ENCODE measurements at places on chromosomes 11 and 22.
A peak's percentile ranks its signal among the peaks of the same experiment; 100 is the strongest.

GRCh38 chr11:112166562-112166961 is 610 bp upstream of the TEX12 start:
- DNase-seq, result no peak

DNA sequence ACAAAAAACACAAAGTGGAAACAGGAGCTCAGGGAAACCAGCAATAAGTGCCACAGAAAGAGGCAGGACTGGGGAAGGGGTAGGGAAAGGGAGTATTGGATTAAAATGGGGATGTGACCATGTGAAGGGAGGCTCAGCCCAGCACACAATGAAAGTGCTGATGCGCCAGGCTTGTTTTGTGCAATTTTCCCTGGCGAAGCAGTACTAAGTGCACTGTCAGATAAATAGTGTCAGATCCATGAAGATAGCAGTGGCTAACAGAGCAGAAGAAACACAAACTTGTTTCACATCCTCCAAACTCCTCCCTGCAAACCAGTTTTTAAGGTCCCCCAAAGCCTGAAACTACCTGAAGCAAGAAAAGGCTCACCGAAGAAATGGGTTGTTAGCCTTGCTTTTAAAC is 50.7 kb upstream of the RAPSN start:
- DNase-seq, result no peak

GRCh38 chr11:64925536-64926436 is 1.3 kb downstream of the PPP2R5B start:
- DNase-seq, result no peak

DNA sequence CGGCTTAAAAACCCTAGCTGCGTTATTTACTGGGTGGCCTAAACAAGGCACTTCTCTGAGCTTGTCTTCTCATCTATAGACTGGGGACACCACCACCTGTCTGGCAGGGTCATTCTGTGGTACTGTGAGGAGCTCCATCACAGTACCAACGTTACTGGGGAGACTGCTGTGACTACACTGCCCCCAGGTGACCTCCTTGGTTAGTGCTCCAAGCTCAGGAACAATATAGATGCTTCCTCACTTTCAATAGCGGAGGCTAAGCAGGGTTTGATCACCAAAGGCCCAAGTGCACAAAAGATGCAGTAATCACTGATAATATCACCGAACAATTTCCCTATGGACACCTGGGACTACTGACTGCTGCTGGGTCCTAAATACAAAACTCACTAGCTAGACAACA is 18.8 kb downstream of the PRPF19 start:
- DNase-seq, result no peak

- peak; percentile 99 for DNase-seq
Measured at GRCh38 chr11:64204464-64204989, 2.0 kb upstream of the FERMT3 start.

DNA sequence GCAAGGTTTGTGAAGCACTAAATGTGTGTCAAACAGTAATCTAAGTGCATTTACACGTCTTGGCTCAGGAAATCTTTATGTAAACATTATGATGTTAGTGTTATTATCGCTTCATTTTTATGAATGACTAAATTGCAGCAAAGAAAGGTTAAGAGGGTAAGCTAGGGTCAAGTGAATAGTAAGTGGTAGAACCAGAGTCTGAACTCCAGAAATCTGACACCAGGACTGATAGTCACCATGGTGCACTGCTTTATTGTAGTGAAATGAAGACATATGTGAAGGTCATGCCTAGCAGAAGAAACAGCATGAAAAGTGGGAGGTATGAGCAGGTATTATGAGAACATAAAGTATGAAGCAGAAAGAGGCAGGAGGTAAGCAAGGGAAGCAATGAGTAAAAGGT is 368.7 kb upstream of the TENM4 start:
- no peak for DNase-seq

GRCh38 chr22:33639588-33640254 is 280.6 kb downstream of the LARGE1 start:
- no peak for DNase-seq

DNA sequence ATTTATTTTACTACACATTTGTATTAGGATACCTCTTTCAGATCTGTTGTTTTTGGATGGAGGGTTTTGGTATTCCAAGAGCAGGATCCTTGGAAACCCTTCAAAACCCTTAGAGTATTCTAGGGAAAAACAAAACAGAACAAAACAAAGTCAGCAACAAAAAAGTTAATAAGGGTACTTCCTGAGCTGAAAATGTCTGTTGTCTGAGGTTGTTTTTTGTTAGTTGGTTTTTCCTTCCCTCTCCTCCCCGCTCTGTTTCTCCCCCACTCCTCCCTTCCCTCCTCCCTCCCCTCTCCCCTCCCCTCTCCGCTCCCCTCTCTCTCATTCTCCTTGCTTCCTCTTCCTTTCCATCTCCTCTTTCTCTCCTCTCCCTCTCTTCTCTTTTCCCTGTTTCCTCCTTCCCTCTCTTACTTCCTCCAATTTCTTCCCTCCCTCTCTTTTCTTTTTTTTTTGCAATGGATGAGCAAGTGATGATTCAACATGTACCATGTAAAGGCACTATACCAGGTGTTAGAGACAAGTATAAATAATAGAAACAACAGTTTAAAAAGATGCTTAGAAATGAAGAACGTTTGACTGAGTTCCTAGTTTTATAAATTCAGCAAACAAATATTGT is 160.6 kb downstream of the TMEM135 start:
- DNase-seq, result no peak

DNA sequence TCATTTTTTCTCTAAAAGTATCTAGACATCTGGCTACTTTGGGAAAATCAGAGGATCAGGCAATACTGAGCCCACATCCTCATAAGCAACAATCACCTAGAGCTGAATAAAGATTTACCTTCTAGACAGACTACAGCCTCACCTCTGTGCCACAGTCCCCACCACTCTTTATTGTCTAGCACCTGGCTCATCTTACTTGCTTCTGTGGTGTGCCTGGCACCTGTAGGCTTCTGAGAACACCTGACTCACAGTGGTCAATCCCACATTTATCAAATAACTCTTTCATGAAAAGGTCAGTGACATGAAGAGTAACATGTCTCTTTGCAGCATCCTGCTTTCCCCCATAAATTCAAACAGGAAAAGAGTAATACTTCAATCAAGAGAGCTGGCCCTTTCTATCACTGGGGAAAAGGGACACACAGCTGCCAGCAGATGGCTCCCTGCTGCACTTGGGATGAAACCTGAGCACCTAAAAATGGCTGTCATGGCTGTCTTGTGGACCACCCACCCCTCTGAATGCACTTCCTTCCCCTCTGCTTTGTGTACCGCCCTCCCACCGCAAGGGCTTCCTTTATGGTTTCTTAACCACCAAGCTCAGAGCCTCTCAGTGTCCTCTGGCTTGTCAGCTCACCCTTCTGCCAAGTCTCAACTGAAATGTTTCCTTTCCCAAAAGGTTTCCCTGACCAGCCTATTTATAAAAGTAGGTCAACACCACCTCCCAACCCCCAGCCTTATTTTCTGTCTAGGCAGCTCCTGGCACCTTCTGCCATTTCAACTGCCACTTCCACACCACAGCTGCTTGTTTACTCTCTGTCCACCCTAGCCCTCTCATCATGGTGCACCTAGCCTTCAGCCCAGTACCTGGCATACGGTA is 9.3 kb downstream of the TFIP11 start:
- no peak for DNase-seq

DNA sequence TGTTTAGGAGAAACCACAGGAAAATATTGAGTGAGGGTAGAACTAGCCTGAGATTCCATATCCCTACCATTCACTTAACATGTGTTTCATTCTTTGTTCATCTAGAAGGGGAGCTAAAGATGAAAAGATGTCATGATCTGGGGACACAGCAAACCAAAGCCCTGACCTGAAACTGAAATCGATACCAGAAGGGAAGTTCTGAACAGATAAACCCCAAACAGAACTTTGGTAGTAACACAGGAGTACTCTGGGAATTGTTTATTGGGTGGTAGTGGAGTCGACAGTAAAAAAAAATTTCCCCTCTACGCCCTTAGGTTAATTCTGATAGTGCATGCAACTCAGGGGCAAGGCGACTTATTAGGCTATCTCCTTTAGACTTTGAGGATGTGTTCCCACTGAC is 27.2 kb downstream of the OR2AT4 start:
- no peak for DNase-seq

DNA sequence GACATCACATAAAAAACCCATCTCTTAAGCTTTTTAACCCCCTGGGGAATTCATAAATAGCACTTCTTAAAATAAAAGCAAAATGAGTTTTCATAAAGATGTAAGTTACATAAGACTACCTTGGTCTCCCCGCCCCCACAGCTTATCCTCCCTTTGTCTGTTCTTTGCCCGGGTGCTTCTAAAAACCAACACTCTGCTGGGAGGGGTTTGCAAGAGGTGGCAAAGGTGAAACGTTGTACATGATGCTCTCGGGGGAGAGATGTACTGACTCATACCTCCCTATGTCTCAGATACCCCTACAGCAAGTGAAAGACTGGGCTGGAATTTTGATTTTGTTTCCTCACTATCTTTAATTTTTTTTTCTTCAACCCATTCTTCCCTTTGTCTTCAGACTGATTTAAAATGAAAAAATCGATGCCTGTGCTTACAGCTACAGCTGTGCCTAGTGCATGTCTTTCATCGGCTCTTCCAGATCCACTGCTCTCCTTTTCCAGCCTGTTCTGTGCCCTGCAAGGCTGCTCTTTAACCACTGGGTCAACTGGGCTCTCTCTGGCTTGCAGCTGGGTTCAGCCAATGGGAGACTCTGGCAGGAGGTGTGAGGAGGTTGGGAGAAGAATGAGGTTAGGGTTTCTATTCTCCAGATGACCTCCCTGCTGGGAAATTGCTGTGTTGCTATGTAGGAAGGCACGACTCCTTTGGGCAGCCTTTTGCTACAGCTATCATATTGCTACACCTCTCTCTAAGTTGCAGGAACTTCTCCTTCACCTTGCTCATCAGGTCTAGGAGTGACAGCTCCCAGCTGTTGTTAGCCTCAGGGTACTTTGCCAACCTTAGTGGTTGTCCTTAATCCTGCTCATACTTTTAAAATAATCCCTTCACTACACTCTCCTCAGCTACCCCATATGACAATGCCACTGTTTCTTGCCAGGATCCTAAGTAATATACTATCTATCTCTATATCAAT is 266.5 kb downstream of the TENM4 start:
- no peak for DNase-seq

GRCh38 chr11:126358763-126359160 is 3.3 kb downstream of the ST3GAL4 start:
- DNase-seq, result no peak

DNA sequence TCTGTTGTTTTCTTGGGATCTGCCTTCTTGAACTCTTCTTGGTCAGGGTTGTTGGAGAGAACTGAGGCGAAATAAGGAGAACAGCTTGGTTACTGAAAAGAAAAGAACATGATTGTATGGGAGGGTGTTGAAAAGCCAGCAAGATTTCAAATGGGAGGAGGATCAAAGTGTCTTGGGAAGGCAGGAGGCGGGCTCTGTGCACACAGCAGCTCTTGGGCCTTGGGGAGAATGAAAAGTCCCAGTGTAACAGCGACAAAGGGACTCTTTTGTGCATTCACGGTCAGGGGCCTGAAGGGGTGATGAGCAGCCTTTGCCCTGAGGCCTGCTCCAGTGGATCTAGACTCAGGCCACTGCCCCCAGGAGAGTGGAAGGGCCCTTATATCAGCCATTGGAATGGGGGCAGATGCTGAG is 135.4 kb downstream of the ADAMTS15 start:
- DNase-seq, result no peak

DNA sequence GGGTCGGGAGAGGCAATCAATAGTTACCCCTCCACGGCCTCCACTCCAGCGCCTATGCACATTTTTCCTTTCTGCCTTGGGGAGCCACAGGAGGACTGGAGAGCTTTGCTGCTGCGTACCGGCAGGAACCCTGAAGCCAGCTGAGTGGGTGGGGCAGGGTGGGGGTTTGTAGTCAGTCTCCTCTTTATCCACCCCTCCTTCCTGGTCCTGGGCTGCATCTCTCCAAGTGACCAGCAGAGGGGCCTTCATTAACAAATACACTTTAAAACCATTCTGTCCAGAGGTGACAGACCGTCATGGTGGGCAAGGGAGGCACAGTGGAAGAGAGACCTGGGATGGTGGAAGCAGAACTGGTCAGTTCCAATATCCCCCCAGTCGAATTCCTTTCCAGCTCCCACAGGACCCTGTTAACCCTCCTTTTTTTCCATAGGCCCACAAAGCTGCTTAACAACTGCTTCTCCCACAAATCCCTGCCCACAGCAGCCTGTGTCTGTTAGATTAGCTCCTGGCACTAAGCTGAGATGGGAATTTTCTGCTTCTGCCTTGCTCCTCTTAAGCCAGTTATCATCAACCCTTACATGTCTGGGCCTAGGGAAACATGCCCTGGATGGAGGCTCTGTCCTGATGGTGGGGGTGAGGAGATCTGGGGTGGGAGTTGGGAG is 3.9 kb upstream of the ABCG4 start:
- DNase-seq, result no peak

DNA sequence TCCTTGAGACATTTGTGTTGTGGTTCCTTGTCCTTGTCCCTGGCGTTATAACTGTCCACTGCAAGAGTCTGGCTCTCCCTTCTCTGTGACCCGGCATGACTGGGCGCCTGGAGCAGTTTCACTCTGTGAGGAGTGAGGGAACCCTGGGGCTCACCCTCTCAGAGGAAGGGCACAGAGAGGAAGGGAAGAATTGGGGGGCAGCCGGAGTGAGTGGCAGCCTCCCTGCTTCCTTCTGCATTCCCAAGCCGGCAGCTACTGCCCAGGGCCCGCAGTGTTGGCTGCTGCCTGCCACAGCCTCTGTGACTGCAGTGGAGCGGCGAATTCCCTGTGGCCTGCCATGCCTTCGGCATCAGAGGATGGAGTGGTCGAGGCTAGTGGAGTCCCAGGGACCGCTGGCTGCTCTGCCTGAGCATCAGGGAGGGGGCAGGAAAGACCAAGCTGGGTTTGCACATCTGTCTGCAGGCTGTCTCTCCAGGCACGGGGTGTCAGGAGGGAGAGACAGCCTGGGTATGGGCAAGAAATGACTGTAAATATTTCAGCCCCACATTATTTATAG is 23.0 kb downstream of the MYBPC3 start:
- DNase-seq, result no peak

DNA sequence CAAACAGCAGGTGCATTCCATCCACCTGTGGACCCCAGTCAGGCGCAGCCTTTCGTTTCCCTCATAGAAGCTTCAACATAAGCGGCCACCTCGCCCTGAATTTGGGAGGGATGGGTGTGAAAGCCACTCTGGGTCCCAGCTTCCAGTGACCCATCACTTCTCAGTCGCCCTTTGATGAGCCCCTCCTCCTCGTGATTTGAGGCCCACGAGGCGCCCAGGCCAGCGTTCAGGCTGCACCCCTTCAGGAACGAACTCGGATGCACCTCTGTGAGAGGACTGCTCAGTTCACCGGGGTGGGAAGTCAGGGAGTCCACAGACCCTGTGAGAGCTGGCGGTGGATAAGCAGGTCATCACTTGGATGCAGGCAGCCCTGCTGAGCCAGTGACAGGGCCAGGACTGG is 1118.2 kb downstream of the BRD1 start:
- no peak for DNase-seq
